ENCODE measurements at places on chromosomes 7 and 10.

GRCh38 chr7:6148724-6149360 lies 117.7 kb downstream of the ANKRD61 start:
- DNase-seq, result no peak

- no peak for DNase-seq
Measured at GRCh38 chr7:80858141-80858903, 60.5 kb downstream of the SEMA3C start.

DNA sequence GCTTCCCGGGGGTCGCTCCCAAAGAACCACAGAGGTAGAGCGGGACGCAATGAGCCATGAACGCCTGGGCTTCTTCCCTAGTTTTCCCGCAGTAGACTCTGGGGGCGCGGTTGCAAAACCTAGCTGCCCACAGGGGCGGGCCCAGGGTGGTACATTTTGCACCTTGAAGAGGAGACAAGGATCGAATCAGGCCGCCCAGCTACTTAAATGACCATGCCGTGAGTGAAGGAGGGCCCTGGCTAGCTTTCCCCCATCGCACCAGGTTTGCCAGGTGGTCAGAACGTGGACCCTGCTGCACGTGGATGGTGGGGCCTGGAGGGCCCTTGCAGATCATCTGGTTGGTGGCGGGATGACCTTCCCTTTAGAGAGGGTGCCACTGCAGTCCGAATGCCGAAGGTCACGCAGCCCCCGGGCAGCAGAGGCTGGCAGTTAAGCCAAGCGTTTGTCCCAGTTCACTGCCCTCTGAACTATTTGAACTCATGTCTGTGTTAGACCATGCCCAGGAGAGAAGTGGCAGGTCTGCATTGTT lies 604 bp upstream of the SHTN1 start:
- DNase-seq, result peak; percentile 61

GRCh38 chr7:23072922-23073321 lies 32.7 kb upstream of the KLHL7 start:
- peak; percentile 15 for DNase-seq

DNA sequence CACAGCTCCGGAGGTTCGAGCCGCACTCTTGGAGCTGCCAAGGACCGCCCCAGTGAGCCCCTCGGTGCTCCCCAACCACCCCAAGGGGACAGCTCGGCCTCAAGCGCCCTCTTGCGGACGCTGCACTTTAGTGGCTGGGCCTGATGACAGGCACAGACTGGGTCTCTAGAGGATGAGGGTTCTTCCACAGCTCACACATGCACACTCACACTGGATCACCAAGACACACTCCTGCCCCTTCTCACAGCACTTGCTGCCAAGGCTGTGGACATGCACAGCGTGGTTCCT lies 2.1 kb downstream of the RET start:
- peak; percentile 60 for DNase-seq

DNA sequence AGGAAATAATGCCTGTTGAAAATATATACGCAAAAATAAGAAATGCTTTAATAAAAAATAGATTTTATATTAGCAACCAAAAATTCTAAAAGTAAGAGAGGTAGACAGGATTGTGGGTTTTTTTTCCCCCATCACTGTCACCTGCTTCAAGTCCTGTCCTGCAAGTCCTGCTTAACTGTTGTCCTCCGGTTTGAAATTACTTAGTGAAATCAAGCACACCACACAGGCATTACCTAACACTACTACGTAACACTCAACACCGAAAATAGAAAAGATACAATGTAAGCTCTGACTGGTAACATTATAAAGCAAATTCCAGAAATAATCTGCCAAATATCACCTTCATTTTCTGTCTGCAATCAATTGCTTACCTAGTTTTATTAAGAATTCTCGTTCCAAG lies 90.9 kb downstream of the UPF2 start:
- no peak for DNase-seq

DNA sequence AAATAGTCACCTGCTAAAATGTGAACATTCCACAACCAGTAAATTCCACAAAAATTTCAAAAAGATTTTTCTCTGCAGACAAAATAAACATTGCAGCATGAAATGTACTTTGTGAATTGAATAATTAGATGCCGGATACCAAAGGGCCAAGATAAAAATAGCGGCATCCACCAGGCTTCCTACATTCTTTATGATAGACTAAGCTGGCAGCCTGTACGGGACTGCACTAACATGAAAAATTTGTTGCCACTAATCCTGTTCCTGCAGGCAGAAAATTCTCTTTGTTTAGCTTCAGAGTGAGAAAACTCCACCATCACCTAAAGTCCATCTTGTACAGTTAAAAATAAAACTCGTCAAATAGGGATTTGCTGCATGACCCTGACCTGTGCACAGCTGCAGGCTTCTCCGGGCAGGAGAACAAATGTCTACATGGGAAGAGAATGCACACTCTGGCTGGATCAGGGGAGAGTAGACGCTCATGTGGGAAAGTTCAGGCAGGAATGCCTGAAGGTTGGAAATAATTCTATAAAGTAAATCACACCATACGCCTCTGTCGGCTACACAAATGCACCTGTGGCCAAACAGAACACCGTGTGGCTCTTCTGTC lies 15.6 kb upstream of the ADO start:
- DNase-seq, result no peak

- no peak for DNase-seq
Measured at GRCh38 chr7:143384148-143384547, 3.0 kb downstream of the ZYX start.

DNA sequence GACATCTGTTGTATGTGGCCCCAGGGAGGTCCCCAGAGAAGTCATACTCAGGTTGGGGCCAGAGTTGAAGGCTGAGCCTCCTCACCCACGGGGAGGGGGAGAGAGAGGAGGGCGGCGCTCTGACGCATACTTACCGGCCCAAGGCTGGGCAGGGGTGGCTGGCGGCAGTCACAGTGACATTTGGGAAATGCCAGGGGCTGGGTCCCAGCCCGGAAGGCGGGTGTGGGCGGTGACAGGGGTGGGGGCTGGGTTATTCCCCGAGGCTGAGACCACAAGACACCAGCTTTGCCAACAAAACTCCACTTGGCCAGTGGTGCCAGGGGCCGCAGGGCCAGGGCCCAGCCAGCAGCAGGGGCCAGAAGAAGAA lies 41.1 kb downstream of the RASGEF1A start:
- no peak for DNase-seq

- no peak for DNase-seq
Measured at GRCh38 chr7:27247452-27248426, 5.1 kb downstream of the EVX1 start.

DNA sequence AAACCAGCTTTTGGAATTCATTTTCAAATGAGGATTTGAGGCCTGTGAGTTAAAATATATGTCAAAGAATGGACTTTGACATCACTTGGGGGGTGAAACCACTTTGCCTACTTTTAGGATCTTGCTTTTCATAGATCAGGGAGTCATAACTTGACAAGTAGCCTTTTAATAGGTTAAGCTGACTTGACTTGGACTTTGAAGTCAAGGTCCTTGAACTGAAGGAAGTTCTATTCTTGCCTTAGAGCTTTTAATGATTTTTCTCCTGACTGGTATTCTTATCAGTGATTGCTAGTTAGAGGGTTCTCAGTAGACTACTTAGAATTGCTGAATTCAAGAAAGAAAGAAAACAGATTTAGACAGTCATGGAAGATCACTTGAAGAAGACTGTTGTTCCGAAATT lies 17.7 kb downstream of the AGR2 start:
- DNase-seq, result no peak

GRCh38 chr10:131762789-131763696 lies 137.8 kb upstream of the PPP2R2D start:
- no peak for DNase-seq

DNA sequence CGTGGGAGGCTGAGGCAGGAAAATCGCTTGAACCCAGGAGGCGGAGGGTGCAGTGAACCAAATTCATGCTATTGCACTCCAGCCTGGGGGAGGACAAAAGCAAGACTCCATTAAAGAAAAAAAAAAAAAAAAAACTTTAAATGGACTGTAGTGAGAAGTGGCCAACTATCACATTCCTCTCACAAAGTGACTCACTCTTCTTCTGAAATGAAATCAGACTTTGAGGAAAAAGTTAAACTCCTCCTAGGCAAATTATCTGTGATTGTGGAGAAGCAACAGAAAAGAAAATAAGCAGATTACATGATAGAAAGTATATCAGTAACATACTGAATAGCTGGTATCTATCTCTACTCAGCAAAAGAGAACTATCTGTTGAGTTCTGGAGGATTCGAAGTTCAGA lies 234.3 kb upstream of the PHF14 start:
- no peak for DNase-seq

DNA sequence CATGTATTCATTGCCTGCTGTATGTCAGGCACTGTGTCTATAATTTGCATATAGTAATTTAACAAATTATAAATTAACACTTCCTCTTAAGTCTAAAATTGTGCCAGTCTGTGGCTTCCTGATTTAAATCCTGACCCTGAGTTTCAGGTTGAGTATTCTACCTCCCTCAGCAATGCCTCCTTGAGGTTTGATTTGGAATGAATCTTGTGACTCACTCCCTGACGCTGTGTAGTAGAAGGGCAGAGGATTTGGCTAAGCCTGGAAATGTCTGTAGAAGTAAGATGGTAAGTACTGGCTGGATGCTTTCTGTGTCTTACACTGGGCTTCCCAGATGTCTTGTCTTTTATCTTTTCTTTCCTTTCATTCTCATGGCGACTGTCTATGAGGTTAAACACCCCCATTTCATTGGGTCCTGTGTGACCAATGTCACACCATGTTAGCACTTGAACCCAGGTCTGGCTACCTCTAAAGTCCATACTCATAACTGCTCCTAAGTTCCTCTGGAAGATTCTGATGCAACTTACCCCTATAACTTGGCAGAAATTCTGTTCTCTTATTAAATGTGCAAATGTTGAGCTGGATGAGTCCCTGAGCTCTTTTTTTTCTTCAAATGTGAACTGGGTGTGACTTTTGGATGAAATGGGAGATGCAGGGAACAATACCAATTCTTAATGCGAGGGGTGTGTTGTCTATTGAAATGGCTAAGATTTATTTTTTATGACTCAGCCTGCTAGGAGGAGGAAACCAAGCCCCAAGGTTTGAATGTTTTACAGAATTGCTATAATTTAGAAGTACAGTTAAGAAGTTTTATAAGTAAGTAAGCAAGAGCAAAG lies 48.5 kb downstream of the PLCE1 start:
- DNase-seq, result no peak

DNA sequence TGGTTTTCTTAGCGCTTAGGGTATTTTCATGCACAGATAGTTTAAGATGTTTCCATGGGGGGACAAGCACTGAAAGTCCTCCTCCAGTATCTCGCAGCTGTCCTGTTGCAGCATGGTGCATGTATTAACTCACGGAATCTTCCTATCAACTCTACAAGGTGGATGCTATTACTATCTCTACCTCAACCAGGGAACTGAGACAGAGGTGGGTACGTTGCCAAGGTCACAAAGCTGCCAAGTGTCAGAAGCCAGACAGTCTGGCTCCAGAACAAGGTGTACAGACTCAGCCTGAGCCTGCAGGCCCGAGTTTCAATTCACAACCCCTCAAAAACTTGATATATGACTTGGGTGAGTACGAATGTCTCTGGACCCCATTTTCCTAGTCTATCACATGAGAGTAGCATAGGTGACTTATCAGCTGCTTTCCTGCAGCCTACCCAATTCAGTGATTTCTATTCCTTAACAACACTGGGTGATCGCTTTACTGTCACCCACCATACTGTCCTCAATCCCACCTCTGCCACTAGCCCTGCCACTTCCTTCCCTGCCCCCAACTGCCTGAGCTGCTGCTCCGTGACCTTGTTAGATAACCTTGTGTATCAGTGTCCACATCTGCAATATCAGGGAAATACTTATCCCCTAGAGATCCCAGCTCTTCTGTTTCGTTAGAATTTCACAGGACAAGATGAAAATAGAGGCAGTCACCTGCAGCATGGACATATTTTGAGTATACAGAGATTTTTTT lies 92.1 kb downstream of the ABCC2 start:
- DNase-seq, result no peak

DNA sequence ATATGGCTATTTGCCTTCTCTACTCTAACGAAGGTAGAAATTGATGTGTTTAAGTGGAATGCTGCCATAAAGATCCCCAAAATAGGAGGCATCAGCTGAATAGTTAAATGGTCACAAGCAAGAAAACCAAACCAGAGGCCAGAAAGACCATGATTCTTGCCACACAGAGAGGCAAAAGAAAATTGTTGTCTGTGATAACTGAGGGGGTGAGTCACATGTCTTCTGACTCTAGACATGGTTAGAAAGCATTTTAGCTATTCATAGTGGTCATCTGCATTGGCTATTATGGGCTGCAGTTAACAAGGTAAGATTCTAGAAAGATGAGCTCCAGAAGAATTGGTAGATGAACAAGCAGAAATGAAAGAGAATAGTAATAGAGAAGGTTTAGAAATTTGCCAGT lies 361.4 kb upstream of the NPSR1 start:
- no peak for DNase-seq

- DNase-seq, result no peak
Measured at GRCh38 chr7:80637911-80638765, at the start of gene CD36. Gene CD36 (plus strand): TSS chr7:80638642. CDS start chr7:80646741, 8,099 bp downstream.

GRCh38 chr10:128052696-128053095 lies 73.5 kb downstream of the MKI67 start:
- DNase-seq, result no peak

DNA sequence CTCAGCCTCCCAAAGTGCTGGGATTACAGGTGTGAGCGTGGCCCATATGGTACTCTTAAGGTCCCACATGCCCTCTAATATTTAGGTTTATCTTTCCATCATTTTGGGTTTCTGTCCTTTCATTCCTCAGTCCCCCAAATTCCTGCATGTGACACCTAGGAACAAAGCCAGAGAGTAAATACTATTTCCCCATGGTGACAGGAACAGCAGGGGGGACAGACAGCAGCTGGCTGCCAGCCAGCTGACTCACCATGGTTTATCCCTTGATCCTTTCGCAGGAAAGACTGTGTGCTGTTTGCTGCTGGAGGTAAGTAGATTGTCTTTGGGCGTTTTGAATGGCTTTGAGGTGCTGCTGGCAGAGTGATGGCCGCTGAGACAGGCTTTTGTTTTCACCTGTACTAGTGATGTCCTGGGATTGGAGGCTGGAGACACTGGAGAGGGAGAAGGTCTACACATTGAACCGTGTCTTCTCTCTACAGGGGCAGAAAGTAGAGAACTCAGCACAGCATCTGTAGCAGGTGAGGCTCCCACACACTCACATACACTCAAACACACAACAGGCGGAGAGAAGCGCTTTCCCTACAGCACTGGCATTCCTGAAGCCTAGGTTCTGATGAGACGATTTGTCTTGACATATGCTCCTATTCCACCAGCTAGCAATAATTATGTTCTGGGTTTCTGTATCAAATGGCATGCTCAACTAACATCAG lies 83.7 kb upstream of the EFCAB10 start:
- peak; percentile 42 for DNase-seq

Data from HEK293T (cell line).